ENCODE measurements at places on chromosomes 16 and 17.
A peak's percentile ranks its signal among the peaks of the same experiment; 100 is the strongest.

GRCh38 chr16:27446721-27447120, 44.7 kb downstream of the IL21R start:
- peak; percentile 83 for DNase-seq

DNA sequence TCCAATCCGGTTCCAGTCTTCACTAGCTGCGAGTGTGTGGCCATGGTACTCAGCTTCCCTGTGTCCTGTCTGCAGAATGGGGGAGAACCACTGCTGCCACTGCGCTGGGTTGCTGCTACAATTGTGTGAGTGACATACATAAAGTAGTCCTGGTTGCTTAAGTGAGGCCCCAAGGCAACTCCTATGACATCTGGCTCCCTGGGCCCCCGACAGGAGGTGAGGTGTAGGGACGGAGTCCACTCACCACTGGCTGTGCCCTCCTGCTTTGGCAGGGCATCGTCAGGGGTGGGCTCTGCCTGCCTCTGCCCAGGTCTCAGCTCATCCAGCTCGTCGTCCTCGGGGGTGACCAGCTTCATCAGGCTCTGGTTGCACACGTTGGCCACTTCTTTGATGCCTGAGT, 20.4 kb downstream of the VAC14 start:
- no peak for DNase-seq

DNA sequence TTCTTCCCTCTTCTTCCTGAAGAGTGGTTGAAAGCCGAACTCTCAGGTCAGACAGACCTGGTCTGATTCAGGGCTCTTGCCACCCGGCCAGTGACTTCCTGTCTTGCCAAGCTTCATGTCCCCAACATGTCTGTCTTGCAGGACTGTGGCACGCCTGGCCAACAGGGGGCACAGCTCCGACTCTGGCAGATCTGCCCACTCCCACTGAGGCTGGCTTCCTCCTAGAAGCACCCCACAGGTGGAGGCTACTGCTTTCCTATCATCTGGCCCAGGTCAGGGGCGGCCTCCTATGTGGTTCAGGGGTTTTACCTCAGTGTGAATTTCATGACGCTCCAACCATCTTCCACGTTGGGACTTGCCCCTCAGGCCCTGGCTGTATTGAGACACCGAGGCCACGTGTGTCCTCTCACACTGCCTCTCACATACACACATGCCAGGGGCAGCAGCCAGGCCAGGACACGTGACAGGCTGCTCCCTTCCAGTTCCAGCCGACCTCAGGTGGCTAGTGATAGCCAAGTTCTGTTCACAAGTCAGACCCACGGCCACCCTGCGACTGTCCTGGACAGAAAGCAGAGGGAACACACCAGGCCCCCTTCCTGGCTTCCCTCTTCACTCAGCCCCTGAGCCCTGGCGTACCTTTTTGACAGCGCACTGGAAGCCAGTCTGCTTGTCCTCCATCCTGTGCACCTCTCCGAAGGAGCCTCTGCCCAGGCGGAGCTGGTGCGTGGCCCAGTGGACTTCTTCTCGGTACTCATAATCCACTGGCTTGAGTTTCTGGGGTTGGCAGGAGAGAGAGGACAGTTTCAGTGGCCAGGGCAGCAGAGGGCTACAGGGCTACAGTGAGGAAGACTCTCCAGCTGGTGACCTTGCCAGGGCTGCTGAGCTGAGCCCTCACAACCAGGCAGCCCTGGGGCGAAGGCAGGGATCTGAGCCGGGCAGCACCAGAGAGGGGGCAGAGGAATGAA, 22.6 kb upstream of the SPATA32 start:
- DNase-seq, result peak; percentile 51

DNA sequence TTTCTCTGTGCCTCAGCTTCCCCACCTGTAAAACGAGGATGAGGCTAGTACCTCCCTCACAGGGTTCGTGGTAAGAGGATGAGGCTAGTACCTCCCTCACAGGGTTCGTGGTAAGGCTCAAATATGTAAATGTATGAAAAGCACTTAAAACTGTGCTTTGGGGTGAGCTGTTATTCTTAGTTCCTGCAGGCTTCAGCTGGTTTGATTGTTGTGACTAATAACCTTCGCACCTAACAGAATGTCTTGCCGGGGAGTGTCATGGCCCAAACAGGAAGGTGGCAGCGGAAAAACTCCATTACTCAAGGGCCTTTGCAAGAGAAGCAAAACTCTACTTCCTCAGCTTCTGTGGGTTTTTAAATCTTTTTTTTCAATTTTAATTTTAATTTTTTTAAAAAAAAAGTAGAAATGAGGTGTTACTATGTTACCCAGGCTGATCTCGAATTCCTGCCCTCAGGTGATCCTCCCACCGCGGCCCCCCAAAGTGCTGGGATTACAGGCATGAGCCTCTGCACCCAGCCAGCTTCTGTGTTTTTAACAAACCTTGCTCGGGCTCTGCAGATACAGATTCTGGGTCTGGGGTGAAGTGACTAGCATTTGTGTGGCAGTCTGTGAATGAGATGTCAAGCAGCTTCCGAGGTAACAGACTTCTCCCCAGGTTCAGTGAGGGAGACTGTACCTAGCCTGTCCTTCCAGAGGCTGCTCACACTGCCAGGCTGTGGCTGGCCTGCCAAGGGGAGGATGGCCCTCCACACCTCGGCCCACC, 103.0 kb downstream of the RAB11FIP4 start:
- DNase-seq, result peak; percentile 54

- no peak for DNase-seq
These were observed 62.1 kb upstream of the ADAMTS18 start for GRCh38 chr16:77496934-77497333.
